Colonic mucosa (tissue), 4 donors: ENCODE measurements at places on chromosomes 13 and 19. TPM values are rescaled to one million over a fixed set of nuclear protein-coding genes. Genes with fewer than 3 reads are reported as not detected.

CFAP97D2 gene
- not detected for total RNA-seq

FBXO27 gene
- total RNA-seq, result 1.1 TPM

- H3K27me3 ChIP-seq, result no peaks in the 10 kb centered on the region
- H3K4me3 ChIP-seq, result no peak overlapping the region
- H3K36me3 ChIP-seq, result no peaks in the 10 kb centered on the region
Observed at GRCh38 chr13:73516731-73517130, 457.9 kb downstream of the KLF5 start.

DNA sequence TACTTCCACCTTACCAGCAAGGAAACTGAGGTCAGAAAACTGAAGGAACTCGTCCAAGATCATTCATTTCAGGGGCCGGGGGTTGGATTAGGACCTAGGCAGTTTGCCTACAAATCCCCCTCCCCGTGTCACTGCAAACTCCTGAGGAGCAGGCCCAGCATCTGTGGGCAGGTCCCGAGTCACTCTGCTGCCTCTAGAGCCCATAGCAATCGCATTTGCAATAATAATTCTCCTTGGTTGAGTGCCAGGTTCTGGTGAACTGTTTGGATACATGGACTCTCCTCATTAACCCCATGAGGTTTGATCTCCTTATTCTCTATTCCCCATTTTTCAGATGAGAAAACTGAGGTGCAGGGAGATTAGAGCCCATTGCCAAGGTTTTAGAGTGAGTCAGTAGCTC, 903 bp downstream of the PIN1 start:
- H3K4me1 ChIP-seq, result no peaks in the 10 kb centered on the region
- H3K27me3 ChIP-seq, result no peaks in the 10 kb centered on the region
- H3K27ac ChIP-seq, result no peak overlapping the region
- no peak for DNase-seq
- no peaks in the 10 kb centered on the region for H3K36me3 ChIP-seq
- peak overlapping the region; percentile 93 for H3K4me3 ChIP-seq

DNA sequence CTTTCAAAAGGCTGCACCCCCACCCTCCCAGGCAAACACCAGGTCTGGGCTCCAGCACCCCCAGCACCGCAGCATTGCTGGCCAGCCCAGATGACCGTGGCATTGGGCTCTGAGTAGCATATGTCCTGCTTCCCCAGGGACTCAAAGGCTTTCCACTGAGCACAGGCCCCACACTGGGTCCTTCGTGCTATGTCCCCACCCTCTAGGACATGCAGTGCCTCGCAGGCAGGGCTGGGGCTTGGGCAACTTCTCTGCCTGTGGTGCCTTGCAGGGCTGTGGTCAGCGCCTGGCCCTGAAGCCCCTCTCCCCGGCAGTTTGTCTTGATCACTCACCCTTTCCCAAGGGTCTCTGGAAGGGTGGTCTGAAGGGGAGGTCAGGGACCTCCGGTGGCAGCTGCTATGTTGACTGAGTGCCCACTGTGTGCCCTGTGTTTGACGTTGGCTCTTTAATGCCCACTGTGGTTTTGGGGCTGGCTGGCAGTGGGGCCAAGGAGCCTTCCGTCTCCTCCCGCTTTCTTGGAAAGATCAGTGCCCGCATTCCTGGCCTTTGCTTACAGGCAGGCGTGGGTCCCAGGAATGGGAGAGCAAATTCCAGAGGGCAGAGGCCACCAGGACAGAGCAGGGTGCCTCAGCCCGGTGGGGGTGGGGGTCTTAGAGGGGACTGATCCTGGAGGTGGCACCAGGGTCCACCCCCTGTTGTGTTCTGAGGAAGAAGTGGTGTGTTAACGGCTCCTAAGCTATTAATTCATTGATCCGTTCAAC, 20.3 kb upstream of the CRTC1 start:
- H3K27me3 ChIP-seq, result no peaks in the 10 kb centered on the region
- no peak overlapping the region for H3K4me3 ChIP-seq
- no peaks in the 10 kb centered on the region for H3K36me3 ChIP-seq
- no peak overlapping the region for H3K27ac ChIP-seq
- H3K4me1 ChIP-seq, result no peaks in the 10 kb centered on the region

DNA sequence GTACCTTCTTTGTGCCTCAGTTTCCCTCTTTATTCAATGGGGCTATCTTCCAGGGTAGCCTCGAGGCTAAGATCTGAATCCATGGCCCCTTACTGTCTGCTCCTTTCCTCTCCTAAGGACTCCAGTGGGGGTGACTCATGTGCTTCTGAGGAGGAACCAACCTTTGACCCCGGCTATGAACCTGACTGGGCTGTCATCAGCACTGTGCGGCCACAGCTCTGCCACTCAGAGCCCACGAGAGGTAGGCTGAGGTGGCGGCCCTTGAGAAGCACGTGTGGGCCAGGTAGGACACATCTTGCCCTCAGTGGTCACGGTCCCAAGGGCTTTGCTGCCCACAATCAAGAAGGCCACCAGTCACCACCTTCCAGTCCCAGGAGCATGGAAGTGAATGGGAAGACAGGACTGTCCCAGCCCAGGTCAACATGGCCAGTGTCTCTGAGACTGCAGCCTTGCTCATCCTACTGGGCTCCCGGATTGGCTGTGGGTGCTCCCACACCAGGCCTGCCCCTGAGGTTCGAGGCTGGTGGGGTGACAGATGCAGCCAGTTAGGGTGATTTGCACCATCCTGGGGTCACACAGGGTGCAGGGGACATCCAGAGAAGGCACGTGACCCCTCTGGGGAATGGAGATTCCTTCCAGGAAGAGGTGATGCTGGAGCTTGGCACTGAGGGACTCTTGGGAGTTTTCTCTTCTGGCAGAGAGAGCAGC, 2.8 kb downstream of the TBC1D17 start:
- no peaks in the 10 kb centered on the region for H3K27me3 ChIP-seq
- peaks cover 20% of the 10 kb centered on the region for H3K36me3 ChIP-seq
- H3K27ac ChIP-seq, result no peak overlapping the region
- peak; percentile 19 for DNase-seq
- H3K4me3 ChIP-seq, result no peak overlapping the region

ZNF44 gene
- 13.8 TPM for total RNA-seq

FGF9 gene
- 0.67 TPM for total RNA-seq

GGN gene
- total RNA-seq, result 0.37 TPM

DNA sequence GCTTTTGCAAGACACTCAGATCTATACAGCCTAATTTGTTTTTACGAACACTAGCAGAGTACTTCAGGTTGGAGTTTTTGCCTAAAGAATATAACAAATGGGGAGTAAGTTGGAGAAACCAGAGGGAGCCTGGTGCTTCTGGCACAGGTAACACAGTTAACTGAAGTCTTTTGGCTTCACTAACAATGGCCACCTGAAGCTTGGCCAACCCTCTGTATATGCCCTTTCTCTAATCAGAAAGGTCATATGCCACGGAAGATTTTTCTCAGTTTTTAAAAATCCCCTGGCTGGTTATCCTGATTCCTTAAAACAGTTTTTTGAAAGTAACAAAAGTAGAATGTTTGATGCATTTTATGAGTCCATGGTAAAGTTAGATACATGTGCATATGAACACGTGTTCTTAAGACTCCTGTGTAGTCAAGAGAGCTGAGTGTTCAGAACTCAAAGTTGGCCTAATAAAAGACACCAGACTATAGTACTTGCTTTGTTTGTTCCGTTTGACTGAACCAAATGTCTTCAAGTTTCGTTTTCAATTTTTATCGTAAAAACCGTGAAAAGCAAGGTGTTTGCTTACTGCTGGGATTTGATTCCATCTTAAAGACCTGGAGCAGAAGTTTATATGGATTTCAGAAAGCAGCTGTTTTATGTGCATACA, 137.5 kb downstream of the KCNRG start:
- no peaks in the 10 kb centered on the region for H3K36me3 ChIP-seq
- DNase-seq, result no peak
- no peak overlapping the region for H3K27ac ChIP-seq

RNF17 gene
- not detected for total RNA-seq

GRCh38 chr13:73146707-73147106, 87.9 kb downstream of the KLF5 start:
- no peaks in the 10 kb centered on the region for H3K4me1 ChIP-seq
- H3K4me3 ChIP-seq, result no peak overlapping the region
- DNase-seq, result no peak
- H3K27me3 ChIP-seq, result no peaks in the 10 kb centered on the region
- H3K36me3 ChIP-seq, result no peaks in the 10 kb centered on the region

- no peak overlapping the region for H3K27ac ChIP-seq
- no peaks in the 10 kb centered on the region for H3K27me3 ChIP-seq
- no peak for DNase-seq
Observed at GRCh38 chr19:1970003-1970805, 29.2 kb downstream of the CSNK1G2 start.

GRCh38 chr13:75285310-75285709, 196.7 kb downstream of the TBC1D4 start:
- H3K36me3 ChIP-seq, result no peaks in the 10 kb centered on the region
- H3K27ac ChIP-seq, result no peak overlapping the region
- H3K27me3 ChIP-seq, result no peaks in the 10 kb centered on the region
- no peak overlapping the region for H3K4me3 ChIP-seq
- no peak for DNase-seq

ZNF221 gene
- total RNA-seq, result 2.1 TPM

DNA sequence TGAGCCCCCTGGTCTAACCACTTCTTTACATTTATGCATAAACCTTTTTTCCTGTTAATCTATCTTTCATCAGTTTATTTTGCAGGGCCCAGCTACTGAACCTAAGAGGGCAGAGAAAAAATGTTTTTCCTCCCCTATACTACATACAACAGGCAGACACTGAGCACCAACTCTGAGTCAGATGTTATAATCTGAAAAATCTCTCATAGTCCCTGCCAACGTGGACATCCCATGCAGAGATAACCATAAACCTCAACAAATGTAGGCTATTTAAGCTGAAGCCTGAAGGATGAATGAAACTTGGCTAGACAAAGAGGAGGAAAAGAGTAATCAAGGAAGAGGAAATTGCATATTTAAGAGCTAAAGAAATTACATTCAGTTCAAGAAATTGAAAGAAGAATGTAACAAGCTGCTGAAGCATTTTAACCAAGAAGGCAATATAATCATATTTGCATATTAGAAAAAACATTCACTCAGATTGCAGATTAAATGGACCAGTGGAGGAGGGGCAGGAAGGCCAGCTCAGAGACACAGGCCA, 2.6 kb downstream of the NEK3 start:
- H3K27ac ChIP-seq, result peak overlapping the region; percentile 45
- peaks cover 11% of the 10 kb centered on the region for H3K4me1 ChIP-seq
- no peak for DNase-seq
- no peaks in the 10 kb centered on the region for H3K27me3 ChIP-seq
- no peaks in the 10 kb centered on the region for H3K36me3 ChIP-seq

SLC8A2 gene
- total RNA-seq, result 2.3 TPM

F10 gene
- total RNA-seq, result 4.1 TPM

DNA sequence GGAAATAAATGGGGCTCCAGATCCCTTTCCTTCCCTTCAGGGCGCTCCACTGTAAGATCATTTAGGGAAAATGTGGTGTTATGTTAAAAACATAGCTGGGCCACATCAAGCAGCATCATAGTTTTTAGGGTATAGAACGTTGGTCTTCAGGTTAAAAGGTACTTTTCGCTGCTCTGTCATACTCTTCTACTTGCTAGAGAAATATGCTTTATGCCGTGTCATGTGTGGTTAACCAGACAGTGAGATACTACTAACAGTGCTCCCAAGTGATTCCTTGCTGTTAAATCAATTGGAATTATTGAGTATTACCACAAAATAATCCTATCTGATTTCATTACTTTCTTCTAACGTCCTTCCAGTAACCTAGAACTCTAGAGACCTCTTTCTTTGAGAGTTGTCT, 1.1 kb upstream of the NDFIP2 start:
- no peak overlapping the region for H3K4me3 ChIP-seq
- H3K36me3 ChIP-seq, result no peaks in the 10 kb centered on the region
- no peaks in the 10 kb centered on the region for H3K4me1 ChIP-seq
- no peak overlapping the region for H3K27ac ChIP-seq
- DNase-seq, result no peak

- no peak overlapping the region for H3K4me3 ChIP-seq
- no peaks in the 10 kb centered on the region for H3K27me3 ChIP-seq
- DNase-seq, result no peak
- H3K4me1 ChIP-seq, result no peaks in the 10 kb centered on the region
- no peak overlapping the region for H3K27ac ChIP-seq
Observed at GRCh38 chr13:43196086-43196621, 172.8 kb downstream of the DNAJC15 start.

DNA sequence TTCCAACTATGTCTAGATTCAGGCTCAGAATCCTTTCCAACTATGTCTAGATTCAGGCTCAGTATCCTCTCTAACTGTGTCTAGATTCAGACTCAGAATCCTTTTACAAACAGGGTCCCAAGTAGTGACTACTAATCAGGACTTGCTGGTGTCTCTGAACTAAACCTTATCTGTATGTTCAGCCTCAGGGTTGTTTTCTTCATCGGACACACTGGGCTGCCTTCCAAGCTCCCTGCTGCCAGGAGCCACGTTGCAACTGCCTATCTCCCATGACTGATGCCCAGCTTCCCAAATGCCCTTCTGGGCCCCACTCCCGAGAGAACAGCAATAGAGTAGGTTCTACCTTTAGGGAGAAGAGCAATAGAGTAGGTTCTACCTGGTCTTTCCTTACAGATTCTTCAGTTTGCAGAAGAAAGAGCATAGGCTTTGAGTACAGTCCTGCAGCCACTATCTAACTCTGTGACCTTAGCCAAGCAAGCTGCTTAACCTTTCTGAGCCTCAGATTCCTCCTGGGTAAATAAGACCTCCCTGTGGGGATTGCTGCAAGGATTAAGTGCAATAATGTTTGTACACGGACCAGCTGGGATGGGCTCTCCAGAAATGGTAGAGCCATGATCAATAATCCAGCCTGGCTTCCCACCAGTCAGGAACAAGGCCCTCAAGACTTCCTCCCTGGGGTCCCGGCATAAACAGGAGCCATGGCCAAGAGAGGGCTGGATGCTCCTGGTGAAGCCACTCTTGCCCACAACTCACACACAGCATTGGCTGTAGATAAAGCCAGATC, 61.5 kb downstream of the ZIC5 start:
- H3K4me3 ChIP-seq, result no peak overlapping the region
- no peaks in the 10 kb centered on the region for H3K36me3 ChIP-seq
- H3K27ac ChIP-seq, result no peak overlapping the region
- H3K27me3 ChIP-seq, result no peaks in the 10 kb centered on the region
- DNase-seq, result no peak
- H3K4me1 ChIP-seq, result no peaks in the 10 kb centered on the region

- H3K4me1 ChIP-seq, result no peaks in the 10 kb centered on the region
- DNase-seq, result no peak
- H3K27me3 ChIP-seq, result no peaks in the 10 kb centered on the region
- H3K36me3 ChIP-seq, result no peaks in the 10 kb centered on the region
- H3K27ac ChIP-seq, result no peak overlapping the region
Observed at GRCh38 chr13:111342721-111343120, 22.3 kb downstream of the TEX29 start.

- no peak for DNase-seq
- H3K27me3 ChIP-seq, result no peaks in the 10 kb centered on the region
- no peaks in the 10 kb centered on the region for H3K36me3 ChIP-seq
- H3K27ac ChIP-seq, result no peak overlapping the region
- H3K4me1 ChIP-seq, result no peaks in the 10 kb centered on the region
- H3K4me3 ChIP-seq, result no peak overlapping the region
Observed at GRCh38 chr13:40362502-40362901, 303.9 kb downstream of the FOXO1 start.

HSD17B14 gene
- 0.79 TPM for total RNA-seq

SLC25A23 gene
- total RNA-seq, result 151 TPM

- peak overlapping the region; percentile 39 for H3K27ac ChIP-seq
- no peak for DNase-seq
- no peaks in the 10 kb centered on the region for H3K4me1 ChIP-seq
- H3K27me3 ChIP-seq, result no peaks in the 10 kb centered on the region
- H3K4me3 ChIP-seq, result no peak overlapping the region
Observed at GRCh38 chr13:76879883-76880270, 6.3 kb downstream of the KCTD12 start.

- no peaks in the 10 kb centered on the region for H3K27me3 ChIP-seq
- H3K4me3 ChIP-seq, result no peak overlapping the region
- DNase-seq, result no peak
- no peaks in the 10 kb centered on the region for H3K4me1 ChIP-seq
Observed at GRCh38 chr13:50275392-50276063, 260.3 kb downstream of the KCNRG start.
